Stimulated activated CD4-positive, alpha-beta T cell treated with anti-CD3 and anti-CD28 coated beads, TNF-alpha, amount 100 ng/mL, for 1 hour (primary cell): ENCODE measurements at places on chromosomes 2 and 18.

GRCh38 chr2:129444751-129445150 is 534.7 kb upstream of the RAB6C start:
- DNase-seq, result no peak

DNA sequence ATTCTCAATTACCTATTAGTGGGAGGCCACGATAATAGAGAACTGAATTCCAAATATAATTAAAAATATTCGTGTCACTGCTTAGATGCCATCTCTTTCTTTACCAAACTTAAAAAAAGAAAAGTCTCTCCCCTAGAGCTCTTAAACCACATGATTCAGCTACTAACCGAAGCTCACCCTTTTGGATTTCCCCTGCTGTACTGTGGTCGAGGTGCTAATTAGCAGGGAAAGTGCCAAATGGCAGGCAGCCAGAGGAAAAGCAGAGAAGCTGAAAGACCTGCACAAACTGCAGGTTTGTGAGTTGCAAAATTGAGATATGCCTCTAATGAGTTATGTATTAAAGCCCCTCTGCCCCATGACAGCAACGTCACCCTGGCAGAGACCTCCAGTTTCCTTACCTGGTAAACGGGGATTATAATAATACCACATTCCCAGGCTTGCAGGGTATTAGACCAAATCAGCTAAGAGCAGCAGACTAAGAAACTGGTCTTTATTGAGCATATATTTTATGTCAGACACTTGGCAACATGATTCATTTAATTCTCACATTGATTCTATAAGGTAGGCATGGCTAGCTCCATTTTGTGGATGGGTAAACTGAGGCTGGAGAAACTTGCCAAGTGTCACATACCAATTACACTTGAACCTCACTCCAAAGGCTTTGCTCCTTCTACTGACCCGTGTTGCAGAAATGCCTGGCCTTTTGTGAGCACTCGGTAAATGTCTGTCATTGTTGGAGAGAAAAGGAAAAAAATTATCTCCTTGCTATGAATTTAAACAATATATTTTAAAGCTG is 259.7 kb downstream of the LPIN1 start:
- DNase-seq, result peak; percentile 41

GRCh38 chr2:38740851-38741731 is 10.1 kb downstream of the SRSF7 start:
- DNase-seq, result no peak

- DNase-seq, result no peak
Measured at GRCh38 chr18:30945761-30946160, 96.8 kb downstream of the DSC3 start.

GRCh38 chr2:124797049-124797448 is 772.0 kb downstream of the CNTNAP5 start:
- DNase-seq, result no peak

DNA sequence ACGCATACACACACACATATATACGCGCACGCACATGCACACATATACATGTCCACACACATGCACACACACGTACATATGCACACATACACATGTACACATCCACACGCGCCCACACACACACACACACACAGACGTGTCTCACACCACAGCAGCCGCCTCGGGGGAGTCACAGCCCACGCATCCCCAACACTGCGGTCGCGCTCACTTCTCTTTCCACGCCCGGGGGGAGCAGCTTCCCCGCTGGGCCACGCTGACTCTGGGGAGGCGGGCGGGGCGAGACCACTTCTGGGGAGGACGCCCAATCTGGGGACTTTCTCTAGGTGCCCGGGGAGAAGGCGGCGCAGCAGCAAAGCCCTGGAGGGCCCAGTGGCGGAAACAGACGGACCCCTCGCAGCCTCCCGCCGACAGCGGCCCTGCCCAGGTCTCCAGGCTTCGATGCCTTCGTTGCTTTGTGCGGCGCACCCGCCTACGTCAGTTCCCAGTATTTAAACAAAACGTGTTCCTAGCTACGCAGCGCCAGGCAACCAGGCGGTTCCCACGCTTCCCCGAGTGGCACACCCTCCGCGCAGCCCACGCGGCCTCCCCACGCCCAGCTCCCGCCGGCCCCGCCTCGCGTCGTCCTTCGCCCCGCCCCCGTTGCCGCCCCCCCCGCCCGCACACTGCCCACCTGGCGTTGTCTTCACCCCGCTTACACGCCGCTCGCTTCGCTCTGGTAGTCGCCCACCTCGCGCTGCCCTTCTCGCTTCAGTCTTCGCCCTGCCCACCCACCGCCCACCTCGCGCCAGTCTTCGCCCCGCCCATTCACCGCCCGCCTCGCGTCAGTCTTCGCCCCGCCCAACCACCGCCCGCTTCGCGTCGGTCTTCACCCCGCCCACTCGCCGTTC is 810 bp upstream of the RBFA start:
- no peak for DNase-seq

GRCh38 chr18:46625069-46625468 is 32.0 kb downstream of the LOXHD1 start:
- no peak for DNase-seq

GRCh38 chr2:119367472-119368099 is 809 bp downstream of the DBI start:
- DNase-seq, result peak; percentile 6
